SJCRH30 (cell line): ENCODE measurements at places on chromosomes 11 and 22.

DNA sequence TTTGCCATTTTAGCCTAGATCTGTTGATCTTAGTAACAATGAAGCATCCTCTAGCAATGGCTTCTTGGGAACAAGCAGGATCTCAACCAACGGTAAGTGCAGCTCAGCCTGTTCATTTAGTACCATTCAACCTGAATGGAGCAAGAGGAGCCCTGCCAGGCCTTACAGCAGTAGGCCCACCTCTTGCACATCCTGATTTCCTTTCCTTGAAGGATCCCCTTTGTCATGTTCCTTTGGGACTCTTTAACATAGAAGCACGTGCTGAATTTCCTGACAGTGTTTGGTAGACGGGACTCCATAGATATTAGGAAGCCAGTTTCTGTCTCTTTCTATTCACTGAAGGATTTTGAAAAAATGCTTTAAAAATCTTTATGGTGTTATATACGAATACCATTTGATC lies 1.5 kb downstream of the PIWIL4 start:
- H3K27me3 ChIP-seq = no peaks in the 10 kb centered on the region
- H3K36me3 ChIP-seq = no peaks in the 10 kb centered on the region
- H3K27ac ChIP-seq = no peak overlapping the region
- no peaks in the 10 kb centered on the region for H3K4me1 ChIP-seq
- DNase-seq = no peak

DNA sequence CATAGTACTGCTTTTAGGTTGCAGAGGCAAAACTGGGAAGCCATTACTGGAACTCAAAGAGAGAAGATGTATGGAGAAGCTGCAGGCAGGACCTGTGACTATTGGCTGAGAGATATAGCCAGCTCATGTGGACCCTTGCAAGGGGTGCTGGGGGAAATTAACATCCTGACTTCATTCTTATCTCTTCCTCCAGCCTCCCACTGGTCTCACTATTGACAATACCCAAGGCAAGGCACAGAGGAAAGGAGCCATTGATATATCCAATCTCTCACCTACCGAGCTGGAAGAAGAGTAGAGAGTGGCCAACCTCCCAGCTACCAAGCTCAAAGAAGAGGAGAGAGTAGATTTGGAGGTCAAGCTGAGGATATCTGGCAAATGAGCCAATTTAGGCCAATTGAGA lies 36.8 kb upstream of the ZBED5 start:
- no peak for DNase-seq
- H3K4me1 ChIP-seq = peaks cover 15% of the 10 kb centered on the region
- no peaks in the 10 kb centered on the region for H3K36me3 ChIP-seq
- H3K27ac ChIP-seq = no peak overlapping the region
- H3K27me3 ChIP-seq = no peaks in the 10 kb centered on the region
- no peak overlapping the region for H3K4me3 ChIP-seq

DNA sequence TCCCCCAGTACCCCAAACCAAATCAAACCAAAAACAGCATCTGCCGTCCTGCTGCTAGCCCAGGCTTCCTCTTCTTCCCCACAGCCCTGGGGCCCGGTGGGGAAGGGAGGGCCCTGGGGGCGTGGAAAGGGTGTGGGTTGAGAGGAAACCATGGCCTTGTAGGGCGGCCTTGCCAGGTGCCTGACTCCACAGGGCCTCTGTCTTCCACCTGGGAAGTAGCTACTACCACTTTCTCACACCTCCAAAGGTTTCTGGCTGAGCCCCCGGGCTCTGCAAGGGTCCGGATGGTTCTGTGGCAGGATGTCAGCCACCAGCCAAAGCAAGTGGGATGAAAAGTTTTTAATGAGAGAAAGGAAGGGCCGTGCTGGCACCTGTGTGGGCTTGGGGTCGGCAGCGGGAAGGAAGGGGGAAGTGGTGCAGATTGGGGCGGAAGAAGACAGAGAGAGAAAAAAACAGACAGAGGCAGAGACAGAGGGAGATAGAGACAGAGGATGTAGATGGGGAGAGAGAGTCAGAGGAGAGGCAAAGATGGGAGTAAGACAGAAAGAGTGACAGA lies 10.5 kb downstream of the TPST2 start:
- no peaks in the 10 kb centered on the region for H3K27me3 ChIP-seq
- H3K4me3 ChIP-seq = no peak overlapping the region
- DNase-seq = no peak
- H3K36me3 ChIP-seq = peaks cover 3% of the 10 kb centered on the region; the same call in 1 of the 2 replicates
- H3K27ac ChIP-seq = no peak overlapping the region

DNA sequence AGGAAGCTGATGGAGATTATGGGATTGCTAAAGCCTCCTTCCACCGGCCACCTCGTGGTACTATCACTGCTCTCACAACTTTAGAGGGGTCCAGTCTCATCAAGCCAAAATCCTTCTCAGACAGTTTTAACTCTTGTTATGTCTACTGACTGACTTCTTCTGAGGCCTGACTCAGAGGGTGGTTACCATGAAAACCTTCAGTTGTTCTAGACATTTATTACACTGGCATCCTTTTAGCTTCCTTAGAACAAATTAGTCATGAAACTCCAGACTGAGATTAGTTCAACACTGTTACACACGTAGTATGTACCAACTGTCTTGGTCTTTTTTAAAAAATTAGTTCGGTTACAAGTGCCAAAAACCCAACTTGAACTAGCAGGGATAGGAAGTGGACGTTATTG lies 7.5 kb downstream of the DIXDC1 start:
- no peak for DNase-seq
- H3K4me3 ChIP-seq = no peak overlapping the region
- H3K27ac ChIP-seq = no peak overlapping the region
- H3K4me1 ChIP-seq = 0 out of 2 replicates have a peak, but pooled peaks cover 2% of the 10 kb centered on the region
